ENCODE measurements at places on chromosomes 13 and 19.

DNA sequence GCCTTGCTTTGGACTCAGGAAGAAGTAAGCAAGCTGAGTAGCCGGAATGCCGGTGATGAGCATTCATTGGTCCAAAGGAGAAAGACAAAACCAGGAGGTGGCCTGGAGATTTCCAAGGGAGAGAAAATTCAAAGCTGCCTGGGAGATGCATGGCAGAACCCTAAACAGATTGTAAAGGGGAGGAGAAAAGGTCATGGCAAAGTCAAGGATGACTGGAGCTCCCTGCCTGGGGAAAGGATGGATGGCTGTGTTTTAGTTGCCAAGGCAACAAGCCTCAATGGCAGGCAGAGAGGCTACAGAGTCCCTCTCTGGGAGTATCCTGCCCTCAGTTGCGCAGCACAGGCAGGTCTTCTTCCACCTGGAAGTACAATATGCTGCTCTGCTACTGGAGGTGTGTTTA, 134.0 kb downstream of the ENOX1 start:
- no peak for DNase-seq

DNA sequence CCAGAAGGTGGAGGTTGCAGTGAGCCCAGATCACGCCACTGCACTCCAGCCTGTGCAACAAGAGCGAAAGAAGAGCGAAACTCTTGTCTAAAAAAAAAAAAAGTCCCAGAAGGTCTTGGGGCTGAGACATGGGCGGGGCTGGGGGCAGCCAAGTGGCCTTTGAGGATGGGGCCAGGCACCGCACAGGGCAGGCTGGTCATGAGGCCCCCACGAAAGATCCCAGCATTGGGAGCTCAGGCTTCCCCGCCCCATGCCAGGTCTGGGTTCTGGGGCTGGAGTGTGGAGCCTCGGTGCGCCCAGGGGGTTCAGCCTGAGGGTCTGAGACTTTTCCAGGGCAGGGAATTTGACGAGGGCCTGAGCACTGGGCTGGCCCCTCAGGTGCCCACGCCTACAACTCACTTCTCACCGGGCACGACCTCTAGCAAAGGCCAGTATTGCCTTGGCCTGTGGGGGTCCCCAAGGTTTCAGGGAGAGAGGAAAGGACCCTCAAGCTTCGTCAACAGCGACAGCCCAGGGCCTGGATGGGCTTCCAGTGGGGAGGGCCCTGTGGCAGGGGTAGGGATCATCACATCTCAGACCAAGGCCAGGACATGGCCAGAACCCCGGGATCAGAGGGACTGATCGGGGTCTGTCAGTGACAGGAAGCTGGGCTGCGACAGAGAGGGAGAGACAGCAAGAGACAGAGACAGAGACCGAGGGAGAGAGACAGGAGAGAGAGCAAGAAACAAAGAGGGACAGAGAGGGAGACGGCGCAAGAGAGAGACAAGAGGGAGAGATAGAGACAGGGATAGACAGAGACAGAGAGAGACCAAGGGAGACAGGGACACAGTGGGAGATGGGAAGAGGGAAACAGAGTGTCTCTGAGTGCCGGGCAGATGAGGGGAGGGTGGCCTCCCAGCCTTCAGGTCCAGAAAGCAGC, 7.5 kb upstream of the MEX3D start:
- DNase-seq, result no peak

- DNase-seq, result no peak
These were observed 8.9 kb downstream of the PCCA start for GRCh38 chr13:100097821-100098220.

- no peak for DNase-seq
These were observed 152.7 kb upstream of the SERP2 start for GRCh38 chr13:44220948-44221347.

- no peak for DNase-seq
These were observed 384.5 kb downstream of the IRS2 start for GRCh38 chr13:109401891-109402290.

GRCh38 chr13:93318534-93319254, 92.1 kb downstream of the GPC6 start:
- DNase-seq, result no peak

DNA sequence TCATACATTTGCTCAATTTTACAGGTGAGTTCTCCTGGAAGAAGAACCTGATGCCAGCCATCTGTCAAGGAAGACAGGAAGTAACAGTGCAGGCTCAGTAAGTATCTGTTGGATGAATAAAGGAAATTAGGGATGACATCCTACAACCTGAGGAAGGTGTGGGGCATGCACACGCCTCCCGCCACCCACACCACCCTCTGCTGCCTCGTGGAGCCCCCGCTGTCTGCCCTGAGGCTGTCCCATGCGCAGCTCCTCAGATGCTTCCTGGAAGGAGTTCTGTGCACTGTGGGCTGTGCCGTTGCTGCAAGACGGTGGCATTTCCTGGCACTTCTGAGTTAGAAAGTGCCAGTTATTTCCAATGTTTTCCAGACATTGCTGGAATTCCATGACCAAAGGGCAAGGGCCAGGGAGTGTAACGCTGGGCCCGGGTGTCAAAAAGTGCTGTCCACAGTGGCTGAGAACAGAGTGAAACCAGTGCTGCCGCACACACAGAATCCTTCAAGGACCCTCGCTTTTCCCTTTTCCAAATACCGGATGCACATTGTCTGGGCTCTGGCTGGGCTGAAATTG, 4.2 kb upstream of the TEX29 start:
- DNase-seq, result no peak

DNA sequence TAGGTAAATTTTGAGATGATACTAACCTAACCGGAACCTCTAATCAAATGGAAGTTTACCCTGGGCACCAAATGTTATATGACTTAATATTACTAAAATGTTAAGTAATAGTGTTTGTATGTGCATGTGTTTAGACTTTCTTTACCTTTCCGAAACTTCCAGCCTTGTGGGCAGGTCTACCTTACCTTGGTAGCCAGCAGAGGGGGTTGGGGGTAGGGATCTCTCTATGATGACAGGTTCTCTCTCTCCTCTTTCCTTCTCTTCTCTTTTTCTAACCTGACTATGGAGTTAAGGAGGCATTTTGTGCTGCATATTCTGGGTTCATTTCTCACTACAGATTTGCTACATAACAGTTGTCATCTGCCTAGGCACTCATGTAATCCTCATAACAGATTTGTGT, 6.8 kb upstream of the FRY start:
- no peak for DNase-seq

DNA sequence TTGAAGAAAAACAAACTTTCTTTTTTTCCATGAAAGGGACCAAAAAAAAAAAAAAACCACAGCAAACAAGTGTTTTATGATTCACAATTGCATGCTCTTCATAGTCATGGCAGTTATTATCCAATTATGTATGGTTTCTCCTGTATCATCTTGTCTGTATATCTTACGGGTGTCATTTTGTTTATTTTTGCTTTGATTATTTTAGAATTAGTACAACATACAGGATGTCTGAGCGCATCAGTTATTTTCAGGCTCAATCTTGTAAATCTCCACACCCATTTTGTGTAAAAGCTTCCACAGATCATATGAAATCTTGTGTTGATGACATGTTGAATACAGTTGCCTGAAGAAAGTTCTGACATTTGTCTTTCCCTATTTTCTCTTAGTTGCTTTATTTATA, 280.3 kb downstream of the KLF5 start:
- no peak for DNase-seq

DNA sequence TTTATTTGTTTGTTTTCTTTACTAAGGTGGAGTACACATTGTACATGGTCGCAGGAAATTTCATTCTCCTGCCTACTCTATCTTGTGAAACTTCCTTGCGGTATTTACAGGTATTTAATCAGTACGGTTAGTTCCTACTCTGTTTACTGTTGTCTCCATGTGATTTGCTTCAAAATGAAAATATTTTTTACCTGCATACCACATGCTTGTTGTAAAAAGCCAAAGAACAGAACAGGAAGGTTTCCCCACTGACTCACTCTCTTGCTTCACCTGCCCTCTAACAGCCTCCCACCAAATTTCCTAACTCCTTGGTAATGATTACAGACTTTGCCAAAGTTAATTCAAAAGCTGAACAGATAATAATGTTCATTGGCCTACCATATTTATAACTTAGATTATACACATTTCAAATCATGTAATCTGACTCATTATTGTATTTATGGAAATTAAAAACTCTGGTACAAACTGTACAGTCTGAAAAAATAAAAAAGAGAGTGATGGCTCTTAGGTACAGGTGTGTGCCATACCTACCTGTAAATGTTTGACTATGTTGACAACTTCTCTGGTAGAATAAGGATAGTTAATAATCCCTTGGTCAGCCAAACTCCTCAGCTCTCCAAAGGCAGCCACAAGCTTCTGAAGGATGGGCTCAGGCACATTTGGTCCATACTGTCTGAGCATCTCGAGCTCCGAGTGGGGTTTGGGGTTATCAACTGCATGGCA, 239.9 kb downstream of the VWA8 start:
- no peak for DNase-seq

GRCh38 chr13:43058318-43058674, 34.9 kb downstream of the DNAJC15 start:
- no peak for DNase-seq

- no peak for DNase-seq
These were observed 16.1 kb downstream of the ZSWIM9 start for GRCh38 chr19:48186541-48186991.

DNA sequence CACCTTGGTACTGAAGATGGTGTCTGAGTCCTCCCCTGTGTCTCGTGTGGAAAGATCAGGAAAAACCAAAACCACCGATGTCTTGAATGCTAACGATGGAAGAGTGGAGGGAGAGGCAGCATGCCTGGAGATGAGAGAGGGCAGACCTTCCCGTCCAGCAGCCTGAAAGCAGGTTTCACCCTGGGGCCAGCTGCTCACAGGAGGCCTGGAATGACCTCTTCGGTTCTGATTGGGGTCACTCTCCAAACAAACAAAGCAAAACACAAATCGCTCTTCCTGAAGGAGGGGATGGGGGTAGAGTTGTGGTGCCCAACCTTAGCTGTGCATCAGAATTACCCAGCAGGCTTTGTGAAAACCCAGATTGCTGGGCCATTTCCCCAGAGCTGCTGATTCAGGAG, 142.3 kb upstream of the SOX1 start:
- no peak for DNase-seq

- no peak for DNase-seq
These were observed at the start of gene NXNL1 for GRCh38 chr19:17460372-17461230. Gene NXNL1 (minus strand): TSS chr19:17460926. CDS start chr19:17460869, 57 bp downstream.

GRCh38 chr19:49592486-49593232, 1.7 kb downstream of the PRR12 start:
- no peak for DNase-seq

- DNase-seq, result no peak
These were observed 911 bp downstream of the ENOX1 start for GRCh38 chr13:43785650-43786471.

DNA sequence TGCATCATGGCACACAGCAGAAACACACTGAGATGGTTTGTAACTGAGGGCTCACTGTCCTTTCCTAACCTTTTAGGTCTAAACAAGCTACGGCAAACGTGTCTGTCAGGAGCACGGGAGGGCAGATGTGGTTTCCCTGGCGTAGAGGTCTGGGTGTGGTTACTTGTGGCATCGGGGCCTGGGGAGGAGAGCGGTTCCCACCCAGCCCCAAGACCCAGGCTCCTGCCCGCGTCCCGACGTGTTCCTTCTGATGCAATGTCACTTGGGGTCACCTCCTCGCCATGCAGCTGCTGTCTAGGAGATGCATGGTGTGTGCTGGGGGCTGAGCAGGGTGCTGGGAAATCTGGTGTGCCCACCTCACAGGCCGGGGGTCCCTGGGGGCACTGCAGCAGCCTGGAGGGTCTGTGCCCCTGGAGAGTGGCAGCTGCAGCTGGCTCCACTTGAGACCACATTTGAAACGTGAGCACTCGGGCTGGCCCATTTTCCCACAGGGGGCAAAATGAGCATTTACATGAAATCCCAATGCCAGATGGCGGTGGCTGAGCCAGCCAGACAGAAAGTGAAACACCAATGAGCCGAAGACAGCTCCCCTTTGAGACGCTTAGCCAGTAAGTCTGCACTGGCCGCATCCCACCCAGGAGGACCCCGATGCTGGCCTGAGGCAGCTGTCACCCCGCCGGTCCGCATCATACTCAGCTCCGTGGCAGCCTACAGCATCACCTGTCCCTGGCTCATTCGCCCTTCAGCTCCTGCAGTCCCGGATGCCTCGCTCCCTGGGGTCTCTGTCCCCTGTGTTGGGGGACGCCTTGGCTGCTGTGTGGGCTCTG, 22.3 kb upstream of the MYDGF start:
- DNase-seq, result no peak

- DNase-seq, result peak; percentile 54
These were observed 50.4 kb downstream of the MYO9B start for GRCh38 chr19:17125728-17126677.

DNA sequence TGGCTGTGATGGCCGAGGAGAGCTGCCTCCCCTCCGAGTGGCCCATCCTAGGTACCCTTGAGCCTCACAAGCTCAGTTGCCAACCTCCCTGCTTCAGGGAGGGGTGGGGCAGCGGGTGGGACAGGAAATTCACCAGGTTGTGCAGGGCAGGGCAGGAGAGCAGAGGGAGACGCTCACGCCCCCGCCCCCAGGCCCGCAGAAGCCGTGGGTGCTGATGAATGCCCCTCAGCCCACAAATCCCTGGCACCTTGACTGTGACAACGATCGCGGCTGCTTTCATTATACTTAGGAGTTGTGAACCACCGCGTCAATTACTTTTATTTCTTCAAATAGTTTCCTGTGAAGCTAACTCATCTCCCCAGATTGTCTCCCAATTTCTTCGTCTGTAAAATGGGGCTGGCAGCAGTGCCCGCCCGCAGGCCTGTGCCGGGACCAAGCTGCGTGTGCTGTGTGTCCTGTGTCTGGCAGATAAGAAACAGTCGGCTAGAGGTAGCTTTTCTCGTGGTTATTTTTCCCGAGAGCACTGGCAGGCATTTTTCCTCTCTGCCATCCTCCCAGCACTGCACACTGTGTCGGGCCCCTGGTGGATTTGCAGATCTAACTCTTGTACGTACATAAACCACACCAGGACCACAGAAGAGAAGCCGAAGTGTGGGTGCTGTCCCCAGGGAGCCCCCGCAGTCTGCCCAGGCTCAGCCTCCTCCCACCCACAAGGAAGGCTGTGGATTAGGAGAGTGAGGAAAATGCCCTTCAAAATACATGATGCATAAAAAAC, 7.9 kb upstream of the RASA3 start:
- peak; percentile 29 for DNase-seq

DNA sequence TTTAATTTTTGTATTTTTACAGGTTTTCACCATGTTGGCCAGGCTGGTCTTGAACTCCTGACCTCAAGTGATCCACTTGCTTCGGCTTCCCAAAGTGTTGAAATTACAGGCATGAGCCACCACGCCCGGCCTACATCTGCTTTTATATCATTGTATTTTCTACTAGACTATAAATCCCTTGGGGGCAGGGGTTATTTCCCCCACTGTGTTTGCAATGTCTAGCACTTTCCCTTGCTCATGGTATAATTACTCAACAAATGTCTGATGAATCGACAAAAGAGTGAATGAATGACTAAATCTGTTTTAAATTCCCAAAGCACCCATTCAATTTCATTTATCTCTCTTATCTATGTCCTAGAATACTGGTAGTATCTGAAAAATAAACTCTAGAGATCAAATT, 244.5 kb upstream of the CSNK1A1L start:
- DNase-seq, result no peak

GRCh38 chr19:37160153-37160552, 12.3 kb downstream of the ZNF585A start:
- no peak for DNase-seq
